ENCODE measurements at places on chromosomes 3 and 15.

DNA sequence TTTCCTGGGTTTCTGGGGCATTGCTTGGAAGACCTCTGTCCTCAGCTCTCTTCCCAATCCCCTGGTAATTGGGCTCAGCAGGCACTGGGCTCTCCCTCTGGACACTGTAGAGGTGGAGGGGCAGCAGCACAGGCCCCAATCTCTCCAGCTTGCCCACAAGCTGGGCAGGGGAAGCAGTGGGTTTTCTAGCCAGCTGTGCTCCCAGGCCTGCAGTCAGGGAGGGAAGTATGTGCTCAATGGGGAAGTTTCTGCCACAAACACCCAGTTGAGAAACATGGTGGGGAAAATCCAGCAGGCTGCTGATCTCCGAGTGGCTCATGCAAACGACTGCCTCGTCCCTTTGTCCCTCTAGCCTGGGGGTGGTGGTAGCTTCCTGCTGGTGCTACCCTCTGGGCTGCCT, 12.8 kb upstream of the RFT1 start:
- no peak for DNase-seq

- DNase-seq: no peak
Measured at GRCh38 chr15:58139989-58140522, 1.9 kb downstream of the AQP9 start.

DNA sequence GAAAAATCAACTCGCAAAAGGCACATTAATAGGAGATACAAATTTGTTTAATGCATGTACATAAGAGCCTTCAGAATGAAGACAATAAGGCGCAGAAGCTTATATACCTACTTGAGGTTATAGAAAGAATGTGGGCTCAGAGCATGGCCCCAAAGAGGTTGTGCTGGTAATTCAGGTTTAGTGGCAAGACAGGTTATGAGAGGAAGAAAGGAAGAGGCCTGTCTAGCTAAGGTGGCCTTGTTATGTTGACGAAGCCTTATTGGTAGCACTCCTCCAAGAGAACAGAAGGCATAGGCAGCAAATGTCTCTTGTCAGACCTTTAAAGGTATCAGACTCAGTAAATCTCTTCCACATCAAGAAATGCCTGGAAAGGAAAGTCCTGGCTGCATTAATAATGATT, 290.8 kb downstream of the MCTP2 start:
- DNase-seq: no peak

DNA sequence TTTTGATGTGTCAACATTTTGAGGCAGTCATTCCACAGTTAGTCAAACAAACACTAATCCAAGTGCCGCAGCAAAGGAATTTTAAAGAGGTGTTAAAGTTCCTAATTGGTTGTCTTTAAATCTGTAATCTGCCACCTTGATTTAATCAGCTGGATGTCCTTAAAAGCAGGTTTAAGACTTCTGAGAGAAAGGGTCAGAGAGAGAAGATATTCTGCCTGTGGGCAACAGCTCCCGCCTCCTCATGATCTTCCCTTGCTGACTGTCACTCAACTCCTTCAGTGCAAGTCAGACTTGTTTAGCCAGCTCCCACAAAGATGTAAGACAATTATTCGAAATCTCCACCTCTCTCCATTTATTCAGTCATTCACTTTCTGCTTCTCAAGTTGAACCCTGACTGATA, 92.6 kb upstream of the MYRIP start:
- no peak for DNase-seq
